ENCODE measurements at places on chromosomes 7 and 10. TPM values are rescaled to one million over a fixed set of nuclear protein-coding genes. Genes with fewer than 3 reads are reported as not detected.

PHYHIPL gene
- 49.6 TPM for total RNA-seq

OR9A2 gene
- 0.69 TPM for total RNA-seq

PIP4K2A gene
- 33.7 TPM for total RNA-seq

WNT2 gene
- total RNA-seq = 2.3 TPM

CYP2C9 gene
- not detected for total RNA-seq

All from diencephalon (tissue), 1 donor.